ENCODE measurements at places on chromosomes 7 and 10.

DNA sequence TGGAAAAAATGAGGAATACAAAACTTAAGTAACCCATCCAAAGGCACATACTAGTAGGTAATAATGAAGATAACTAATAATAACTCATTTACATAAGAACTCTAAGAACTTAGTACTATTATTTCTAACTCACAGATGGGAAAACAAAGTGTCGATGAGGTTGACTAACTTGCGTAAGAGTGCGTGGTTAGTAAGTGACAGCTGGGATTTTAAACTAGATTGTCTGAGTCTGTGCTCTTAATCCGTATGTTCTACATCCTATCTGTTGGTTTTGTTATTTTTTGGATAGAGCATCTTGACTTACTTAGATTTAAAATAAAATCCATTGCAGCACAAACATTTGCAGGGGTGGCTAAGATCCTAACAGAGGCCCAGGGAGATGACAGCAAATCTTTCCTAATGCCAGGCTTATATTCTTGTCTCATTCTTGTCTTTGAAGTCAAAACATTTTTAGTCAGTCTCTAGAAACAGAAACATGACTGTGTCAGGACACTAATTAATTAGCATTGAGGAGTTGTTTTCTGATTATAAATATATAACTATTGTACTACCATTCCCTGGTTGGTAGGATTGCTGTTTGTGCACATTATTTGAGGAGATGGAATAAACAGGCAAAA, 11.7 kb downstream of the RPA3 start:
- no peak for DNase-seq

GRCh38 chr10:81792729-81793128, 82.3 kb upstream of the NRG3 start:
- no peak for DNase-seq

DNA sequence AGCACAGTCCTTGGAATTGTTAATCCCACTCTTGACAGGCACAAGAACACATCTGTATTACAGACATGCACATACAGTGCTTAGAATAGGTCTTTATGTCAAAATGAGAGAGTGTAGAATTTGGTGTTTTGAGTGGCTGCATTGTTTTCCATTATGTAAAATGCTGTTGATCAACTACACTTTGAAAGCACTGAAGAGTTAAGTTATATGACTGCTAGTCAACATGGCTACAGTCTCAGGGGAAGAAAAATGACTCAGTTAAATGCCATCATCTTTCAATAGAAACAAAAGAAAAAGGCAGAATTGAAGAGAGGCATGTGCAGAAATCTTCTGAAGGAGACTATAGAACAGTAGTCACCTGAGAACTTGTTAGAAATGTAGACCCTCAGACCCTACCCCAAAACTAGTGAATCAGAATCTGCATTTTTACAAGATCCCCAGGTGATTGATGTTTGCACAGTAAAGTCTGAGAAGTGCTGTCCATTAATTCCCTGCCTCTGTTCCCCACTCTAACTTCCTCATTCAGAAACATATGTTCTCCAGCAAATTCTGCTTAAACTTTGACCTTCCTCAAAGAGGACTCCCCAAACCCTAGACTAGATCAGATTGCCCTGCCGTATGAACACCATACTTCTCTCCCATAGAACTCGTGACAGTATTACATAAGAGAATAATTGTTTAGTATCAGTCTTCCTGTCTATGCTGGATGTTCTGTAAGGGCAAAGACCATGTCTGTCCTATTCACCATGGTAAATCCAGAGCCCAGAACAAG, 16.0 kb downstream of the SND1 start:
- no peak for DNase-seq

- no peak for DNase-seq
Measured at GRCh38 chr10:52567247-52567580, 205.4 kb downstream of the MBL2 start.

DNA sequence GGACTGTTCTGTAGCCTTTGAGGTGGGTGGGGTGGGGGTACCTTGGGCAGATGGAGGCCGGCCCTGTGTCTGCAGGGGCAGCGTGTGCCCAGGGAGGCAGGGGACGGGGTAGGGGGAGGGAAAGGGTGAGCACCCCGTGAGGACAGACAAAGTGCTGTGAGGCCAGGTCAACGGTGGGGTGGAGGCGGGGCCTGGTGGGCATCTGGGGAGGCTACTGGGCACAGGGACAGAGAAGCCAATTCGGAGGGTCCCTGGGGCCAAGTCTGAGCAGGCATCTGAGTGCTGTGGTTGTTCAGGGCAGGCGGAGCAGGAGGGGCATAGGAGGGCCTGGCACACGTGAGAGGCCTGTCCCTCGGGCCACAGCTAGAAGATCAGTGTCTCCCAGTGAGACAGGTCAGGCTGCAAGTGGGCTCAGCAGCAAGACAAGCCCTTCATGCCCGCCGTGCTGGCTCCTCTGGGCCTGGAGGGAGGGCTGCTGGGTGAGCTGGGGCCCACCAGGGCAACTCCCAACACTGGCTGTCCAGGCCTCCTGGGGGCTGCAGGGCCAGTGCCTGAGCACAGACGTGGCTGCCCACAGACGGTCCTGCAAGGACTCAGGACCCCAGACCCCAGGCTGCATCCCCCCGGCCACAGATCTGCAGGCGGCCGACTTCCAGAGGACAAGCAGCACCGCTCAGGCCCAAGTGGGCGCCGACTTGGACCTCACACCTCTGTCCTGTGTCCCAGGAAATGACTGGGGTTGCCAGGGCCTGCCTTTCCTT, 26.4 kb upstream of the KNDC1 start:
- DNase-seq = peak; percentile 15

- no peak for DNase-seq
Measured at GRCh38 chr10:62084451-62084850, 183.0 kb downstream of the ARID5B start.

GRCh38 chr10:130423455-130424305, 287.5 kb downstream of the GLRX3 start:
- no peak for DNase-seq

GRCh38 chr7:47453093-47454061, 128.5 kb downstream of the TNS3 start:
- no peak for DNase-seq

GRCh38 chr10:58775960-58776567, 263.4 kb downstream of the BICC1 start:
- peak; percentile 48 for DNase-seq

DNA sequence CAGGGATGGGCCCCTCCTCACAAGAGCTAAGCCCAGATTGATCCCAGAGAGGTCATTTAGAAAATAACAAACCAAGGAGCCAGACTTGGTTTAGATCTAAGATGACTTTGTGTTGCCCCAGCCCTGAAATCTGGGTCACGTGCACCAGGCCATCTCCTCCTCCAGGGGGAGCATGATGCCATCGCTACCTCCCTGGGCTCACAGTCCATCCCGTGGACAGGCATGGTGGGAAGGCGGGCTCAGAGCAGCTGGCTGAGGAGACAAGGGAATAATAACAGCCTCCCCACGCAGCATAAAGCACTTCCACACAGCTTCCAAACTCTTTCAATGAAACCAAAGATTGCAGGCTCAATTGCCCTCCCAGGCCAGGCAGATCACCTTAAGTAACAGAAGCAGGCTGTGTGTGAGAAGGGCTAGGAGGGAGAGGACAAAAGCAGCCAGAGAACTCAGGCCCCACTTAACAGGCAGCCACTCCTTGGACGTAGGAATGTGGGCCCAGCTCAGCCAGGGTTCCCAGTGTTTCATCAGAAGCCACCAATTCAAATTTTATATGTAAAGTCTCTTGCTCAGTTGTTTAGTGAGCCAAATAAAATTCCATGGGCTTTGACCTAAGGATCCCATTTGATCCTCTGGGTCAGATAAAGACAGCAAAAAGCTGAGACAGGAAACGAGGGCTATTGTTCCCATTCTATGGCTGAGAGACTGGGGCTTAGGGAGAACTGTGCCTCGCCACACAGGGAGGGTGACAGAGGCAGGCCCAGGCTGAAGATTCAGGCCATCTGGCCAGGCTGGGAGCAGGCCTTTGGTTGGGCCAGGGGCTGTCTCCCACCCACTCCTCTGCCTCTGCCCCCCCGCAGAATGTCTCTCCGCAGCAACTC, 100.2 kb downstream of the COL13A1 start:
- DNase-seq = peak; percentile 53

DNA sequence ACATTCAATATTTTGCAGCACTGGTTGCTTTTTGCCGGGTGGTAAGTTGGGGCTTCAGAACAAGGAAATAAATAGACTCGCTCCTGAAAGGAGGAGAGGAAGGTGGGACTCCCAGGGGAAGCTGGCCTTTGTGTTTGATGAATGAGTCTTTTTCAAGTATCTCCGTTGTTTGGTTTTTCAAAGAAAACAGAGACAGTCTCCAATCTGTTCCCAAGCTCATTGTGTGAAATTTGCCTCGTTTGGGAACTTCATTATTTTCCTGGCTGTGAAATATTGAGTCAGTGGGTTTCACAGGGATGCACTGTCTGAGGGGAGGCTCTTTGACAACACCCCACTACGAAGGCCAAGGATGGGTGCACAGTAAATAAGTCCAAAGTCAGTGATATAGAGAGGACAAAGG, 38.7 kb upstream of the KIAA1217 start:
- DNase-seq = no peak

GRCh38 chr10:97810446-97810845, 38.6 kb upstream of the SFRP5 start:
- DNase-seq = no peak

DNA sequence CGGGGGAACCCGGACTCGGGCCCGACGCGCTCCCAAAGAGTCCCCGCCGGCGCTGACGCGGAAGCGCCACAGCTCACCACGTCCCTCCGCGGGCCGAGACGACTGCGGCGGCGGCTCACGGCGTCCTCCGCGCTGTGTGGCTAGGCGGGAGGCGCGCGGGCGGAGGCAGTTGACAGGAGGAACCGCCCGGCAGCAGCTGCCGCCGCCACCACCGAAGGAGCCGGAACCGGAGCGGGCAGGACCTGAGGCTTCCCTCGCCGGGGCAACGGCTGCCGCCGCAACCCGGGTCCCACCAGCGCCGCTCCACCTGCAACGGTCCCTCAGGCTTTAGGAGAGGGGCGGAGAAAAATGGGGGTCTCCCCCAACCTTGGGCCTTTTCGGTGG, 334 bp downstream of the ZNF800 start:
- peak; percentile 80 for DNase-seq

DNA sequence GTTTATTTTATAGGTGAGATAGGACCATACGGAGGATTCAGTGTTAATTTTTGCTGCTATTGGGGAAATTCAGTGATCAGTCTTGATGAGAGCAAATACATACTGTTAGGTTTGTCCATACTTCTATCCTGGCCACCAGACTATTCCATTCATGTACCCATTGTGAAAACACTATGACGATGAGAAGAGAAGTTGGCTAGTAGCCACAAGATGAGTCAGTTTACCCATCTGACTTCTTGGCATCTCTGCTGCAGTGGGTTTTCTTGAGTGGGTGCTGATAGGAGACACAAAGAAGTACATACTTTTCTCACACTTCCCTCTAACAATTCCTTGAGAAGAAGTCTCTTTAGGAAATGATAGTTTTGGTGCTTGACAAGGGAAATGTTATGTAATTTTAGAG, 133.1 kb downstream of the TFPI2 start:
- no peak for DNase-seq

- no peak for DNase-seq
Measured at GRCh38 chr7:106326594-106327537, 42.1 kb upstream of the NAMPT start.

DNA sequence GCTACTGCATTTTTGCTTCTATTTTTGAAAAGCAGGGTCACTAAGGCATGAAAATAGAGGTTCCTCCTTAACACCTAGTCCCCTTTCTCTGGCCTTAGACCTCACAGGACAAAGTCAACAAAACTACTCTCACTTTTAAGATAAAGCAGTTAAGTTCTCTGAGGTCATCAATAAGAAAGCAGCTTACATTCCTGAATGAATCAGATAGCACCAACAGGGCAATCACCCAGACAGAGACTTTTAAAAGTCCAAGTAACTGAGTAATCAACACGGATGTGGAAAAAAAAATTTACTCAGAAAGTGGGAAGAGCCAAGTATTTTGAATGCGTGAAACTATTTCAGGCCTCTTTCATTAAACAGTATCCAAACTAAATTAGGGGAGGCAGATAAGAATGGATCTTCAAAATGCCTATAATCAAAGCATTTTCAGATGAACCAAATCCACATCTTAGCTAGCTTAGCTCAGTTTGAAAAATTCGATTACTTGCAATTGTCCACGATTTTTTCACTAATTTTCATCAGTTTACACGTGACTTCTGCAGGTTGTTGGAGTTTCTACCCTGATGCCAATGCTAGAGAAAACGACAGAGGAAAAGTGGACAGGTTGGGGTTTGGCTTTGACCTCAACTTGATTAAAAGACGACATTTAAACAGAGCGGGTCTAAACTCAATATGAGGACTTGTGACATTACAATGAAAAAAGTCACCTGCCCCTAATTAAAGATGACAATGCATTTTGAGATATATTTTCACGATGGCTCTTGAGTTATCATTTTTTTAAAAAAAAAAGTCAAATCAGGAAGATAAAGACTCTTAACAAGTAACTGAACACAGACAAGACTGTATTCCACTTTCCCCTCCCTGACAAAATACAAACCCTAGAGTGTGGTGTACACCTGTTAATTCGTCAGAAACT, 1.6 kb downstream of the BEND7 start:
- no peak for DNase-seq

DNA sequence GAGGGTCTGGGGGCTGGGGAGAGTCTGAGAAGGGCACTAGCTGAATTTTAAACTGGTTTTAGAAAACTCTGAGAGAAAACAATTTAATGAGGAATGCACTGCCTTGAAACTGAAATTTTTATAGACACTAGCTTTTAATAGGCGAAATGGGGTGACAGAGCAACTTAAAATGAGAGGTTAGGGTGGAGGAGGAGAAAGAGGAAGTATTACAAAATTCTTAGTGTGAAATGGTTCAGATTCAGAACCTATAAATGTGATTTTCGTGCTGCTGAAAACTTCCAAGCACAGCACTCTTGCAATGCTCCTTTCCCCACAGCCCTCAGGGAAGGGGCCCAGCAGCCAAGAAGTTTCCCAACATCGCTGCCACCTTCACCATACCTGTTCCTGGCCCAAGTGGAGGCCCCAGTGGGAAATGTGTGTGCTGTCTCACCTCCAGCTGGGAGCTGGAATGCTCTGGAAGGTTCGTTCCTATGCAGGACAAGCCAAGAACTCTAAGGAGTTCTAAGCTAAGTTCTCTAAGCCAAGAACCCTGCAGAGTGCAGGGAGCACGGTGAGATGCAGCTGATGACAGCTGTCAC, 60.0 kb downstream of the ATXN7L1 start:
- no peak for DNase-seq

GRCh38 chr7:19373334-19373733, 228.1 kb upstream of the FERD3L start:
- DNase-seq = no peak

DNA sequence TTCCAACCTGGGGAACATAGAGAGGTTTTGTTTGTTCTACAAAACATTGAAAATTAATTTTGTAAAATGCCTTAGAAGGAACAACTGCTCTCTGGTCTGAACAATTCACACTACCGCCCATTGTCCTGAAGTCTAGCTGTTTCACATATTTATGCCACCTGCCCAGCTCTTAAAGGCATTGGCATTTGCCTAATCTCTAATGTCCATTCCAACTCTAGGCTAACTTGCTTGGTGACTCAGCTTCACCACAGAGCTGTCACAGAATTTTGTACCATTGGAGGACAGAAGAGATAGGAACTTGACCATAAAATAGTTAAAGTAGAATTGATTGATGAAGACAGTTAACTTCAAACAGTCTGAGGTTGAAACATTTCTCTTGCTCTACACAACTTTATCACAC, 53.5 kb upstream of the PPP1R17 start:
- DNase-seq = no peak

Measured in D341Med (cell line).